Kasumi-1 (cell line): ENCODE measurements at places on chromosomes 4 and X.

- no peak for DNase-seq
Measured at GRCh38 chr4:48910511-48910910, 3.9 kb upstream of the OCIAD2 start.

- peak; percentile 51 for DNase-seq
Measured at GRCh38 chrX:38220024-38220414, 652 bp downstream of the SRPX start.

DNA sequence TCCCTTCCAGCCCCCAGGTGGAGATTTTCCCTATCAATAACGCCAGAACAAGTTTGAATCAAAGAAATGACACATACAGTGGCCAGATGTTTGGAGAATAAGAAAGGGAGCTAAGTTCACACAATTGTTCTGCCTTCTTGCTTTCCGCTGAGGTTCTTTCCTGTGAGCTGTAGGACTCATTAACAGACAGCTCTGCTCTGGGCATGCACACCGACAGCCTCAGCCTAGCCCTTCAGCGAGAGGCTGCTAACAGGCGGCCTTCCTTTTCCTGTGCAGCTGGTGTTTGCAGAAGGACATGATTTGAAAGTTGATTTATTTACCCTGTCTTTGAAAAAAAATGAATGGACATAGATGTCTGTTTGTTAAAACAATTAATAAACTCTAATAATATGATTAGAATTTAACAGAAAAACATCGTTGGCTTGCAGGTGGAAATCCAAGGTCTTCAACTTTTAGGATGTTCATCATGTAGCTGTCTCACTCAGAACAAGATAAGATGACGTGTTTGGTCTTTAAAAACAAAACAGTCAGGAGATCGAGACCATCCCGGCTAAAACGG lies 183.3 kb downstream of the KDR start:
- peak; percentile 98 for DNase-seq

DNA sequence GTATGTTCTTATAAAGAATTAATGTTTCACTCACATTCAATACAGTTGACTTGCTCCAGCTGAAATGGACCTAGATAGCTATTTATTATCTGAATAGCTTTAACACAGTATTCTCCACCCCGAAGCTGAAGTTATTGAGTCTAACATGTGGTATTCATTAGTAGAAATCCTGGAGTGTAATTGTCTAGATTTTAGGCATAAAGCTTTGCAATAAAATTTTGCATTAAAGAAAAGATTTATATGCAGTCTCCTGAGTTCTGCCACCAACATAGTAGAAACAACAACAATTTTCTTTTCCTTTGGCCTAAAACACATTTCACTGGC lies 90.2 kb upstream of the DCLK2 start:
- no peak for DNase-seq

- no peak for DNase-seq
Measured at GRCh38 chrX:9466124-9466495, 1.3 kb downstream of the TBL1X start.

DNA sequence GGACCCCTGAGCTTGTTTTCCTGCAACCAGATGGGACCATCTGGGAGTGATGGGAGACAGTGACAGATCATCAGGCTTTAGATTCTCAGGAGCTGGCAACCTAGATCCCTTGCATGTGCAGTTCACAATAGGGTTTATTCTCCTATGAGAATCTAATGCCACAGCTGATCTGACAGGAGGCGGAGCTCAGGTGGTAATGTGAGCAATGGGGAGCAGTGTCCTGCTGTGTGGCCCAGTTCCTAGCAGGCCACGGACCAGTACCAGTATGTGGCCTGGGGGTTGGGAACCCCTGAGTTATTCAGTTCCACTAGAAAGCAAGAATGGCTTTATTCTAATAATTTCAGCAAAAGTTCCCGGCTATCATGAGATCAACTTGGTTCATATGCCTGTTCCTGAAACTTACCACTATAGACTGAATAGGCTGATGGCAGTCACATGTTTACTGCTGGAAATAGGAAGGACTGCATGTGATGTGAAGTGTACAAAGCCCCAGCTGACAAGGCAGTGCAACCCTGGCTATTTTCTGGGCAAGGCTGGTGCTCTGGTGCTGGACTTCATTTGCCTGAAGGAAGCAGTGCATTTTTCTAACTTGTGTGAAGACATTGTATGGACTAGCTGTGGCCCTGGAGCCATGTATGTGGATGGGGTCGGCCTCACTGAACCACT lies 107.2 kb downstream of the SPRY1 start:
- DNase-seq = no peak

DNA sequence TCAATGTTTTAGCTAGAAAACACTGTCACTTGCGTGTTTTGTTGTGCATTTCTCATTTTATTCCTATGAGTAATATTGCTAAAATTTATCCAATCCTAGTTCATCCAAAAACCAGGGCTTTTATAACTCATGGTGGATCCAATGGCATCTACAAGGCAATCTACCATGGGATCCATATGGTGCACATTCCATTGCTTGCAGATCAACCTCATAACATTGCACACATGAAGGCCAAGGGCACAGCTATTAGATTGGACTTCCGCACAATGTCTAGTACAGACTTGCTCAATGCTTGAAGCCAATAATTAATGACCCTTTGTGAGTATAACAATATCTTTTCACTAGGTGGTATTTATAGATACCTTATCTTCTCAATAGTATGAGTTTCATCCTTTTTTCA lies 57.2 kb upstream of the UGT2B7 start:
- DNase-seq = no peak

GRCh38 chr4:165556383-165556782 lies 177.6 kb downstream of the CPE start:
- no peak for DNase-seq

GRCh38 chrX:68763481-68763880 lies 65.3 kb upstream of the EFNB1 start:
- DNase-seq = no peak

GRCh38 chr4:13703096-13703495 lies 75.6 kb upstream of the BOD1L1 start:
- no peak for DNase-seq

GRCh38 chr4:18795794-18796193 lies 774.2 kb upstream of the LCORL start:
- no peak for DNase-seq

GRCh38 chrX:39725928-39726619 lies 371.7 kb downstream of the BCOR start:
- DNase-seq = peak; percentile 9

DNA sequence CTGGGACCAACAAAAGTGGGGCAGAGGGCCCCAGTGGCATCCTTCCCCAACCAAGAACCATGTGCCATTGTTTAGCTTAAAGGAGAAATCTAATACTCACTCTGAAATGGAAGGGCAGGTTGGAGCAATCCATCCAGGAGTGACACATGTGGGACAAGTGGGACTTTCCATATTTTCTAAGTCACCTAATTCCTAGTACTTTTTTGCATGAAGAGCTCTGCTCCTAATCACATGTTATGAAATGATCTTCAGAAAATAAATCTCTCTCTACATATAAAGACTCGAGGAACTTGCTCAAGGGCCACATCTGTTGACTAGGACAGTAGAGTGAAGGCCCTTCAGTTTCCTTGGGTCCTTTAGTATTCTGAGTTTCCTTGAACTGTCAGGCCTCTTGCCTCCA lies 2.5 kb downstream of the CYBB start:
- no peak for DNase-seq

GRCh38 chrX:123140904-123141303 lies 43.2 kb upstream of the GRIA3 start:
- DNase-seq = no peak

- DNase-seq = no peak
Measured at GRCh38 chr4:150348079-150348478, 233.9 kb upstream of the MAB21L2 start.

DNA sequence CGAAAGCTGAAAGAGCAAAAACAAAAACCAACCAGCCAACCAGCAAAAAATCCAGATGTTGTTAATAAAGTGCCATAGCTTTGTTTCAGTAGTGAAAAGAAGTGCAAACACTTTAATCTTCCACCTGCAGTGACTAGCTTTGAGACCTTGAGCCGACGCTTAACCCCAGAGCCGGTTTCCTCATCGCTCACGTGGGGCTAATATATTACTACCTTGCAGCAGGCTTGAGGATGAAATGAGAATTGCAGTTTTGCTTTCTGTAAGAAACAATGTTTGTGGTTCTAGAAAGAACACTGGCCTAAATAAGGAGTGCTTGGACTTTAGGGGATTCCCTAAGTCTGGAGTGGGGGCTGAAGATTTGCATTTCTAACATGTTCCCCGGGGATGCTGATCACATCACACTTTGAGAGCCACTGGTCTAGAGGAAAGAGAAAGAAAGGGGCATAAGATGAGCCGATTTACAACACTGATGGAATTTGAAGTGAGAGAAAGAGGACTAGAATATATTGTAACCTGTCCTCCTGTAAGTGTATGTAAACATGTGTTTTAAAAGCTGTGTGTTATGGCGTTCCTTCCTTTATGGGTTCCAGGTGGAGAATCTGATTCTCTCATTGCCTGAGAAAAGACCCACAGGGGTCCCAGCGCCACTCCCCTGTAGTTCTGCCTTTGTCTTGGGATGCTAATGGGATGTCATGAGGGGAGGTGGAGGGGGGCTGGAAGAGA lies 1.4 kb downstream of the FGF2 start:
- DNase-seq = peak; percentile 26

- no peak for DNase-seq
Measured at GRCh38 chr4:61921920-61922319, 721.8 kb downstream of the ADGRL3 start.

DNA sequence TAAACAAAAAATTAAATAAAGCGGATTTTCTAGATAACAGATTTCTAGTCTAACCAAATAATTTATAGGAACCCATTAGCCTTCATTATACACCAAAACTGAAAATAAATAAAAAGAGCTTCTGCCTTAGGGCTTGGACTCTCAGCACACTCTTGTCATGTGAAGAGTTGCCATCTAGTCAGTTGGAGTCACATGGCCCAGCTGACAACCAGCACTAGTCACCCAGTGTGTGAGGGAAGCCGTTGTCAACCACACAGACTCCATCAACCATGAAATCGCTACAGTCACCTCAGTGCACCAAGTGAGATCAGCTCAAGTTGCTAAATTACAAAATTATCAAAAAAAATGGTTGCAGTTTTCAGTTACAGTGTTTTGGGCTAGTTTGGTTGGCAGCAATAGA lies 470.0 kb downstream of the GASK1B start:
- DNase-seq = no peak

GRCh38 chrX:26789751-26790150 lies 573.8 kb downstream of the MAGEB5 start:
- no peak for DNase-seq

DNA sequence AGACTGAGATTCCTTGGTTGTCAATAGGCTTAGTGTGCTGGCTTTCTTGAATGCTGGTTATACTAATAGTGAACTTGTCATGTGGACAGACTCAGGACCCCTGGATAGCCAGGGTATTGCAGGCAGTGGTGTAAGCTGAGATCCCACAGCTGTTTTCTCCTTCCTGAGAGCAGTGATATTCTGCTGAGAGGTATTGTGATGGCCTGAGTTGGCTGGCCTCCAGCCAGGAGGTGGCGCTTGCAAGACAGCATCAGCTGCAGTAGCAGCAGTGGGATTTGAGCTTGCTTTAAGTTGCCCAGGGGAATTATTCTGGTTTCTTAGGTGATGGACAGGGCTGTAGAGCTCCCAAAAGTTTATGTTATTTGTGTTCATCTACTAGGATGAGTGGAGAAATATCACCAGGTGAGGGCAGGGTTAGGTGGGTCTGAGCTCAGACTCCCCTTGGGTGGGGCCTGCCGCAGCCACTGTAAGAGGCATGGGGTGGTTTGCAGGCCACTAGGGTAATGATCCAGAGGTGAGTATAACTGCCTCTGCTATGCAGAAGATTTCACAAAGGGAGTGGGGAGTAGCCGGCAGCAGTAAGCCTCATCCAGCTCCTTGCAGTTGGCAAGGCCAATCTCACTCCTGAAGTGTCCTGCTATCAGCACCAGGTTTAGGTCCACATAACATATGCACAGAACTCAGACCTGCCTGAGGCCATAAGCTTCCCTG lies 66.2 kb downstream of the IL15 start:
- no peak for DNase-seq

DNA sequence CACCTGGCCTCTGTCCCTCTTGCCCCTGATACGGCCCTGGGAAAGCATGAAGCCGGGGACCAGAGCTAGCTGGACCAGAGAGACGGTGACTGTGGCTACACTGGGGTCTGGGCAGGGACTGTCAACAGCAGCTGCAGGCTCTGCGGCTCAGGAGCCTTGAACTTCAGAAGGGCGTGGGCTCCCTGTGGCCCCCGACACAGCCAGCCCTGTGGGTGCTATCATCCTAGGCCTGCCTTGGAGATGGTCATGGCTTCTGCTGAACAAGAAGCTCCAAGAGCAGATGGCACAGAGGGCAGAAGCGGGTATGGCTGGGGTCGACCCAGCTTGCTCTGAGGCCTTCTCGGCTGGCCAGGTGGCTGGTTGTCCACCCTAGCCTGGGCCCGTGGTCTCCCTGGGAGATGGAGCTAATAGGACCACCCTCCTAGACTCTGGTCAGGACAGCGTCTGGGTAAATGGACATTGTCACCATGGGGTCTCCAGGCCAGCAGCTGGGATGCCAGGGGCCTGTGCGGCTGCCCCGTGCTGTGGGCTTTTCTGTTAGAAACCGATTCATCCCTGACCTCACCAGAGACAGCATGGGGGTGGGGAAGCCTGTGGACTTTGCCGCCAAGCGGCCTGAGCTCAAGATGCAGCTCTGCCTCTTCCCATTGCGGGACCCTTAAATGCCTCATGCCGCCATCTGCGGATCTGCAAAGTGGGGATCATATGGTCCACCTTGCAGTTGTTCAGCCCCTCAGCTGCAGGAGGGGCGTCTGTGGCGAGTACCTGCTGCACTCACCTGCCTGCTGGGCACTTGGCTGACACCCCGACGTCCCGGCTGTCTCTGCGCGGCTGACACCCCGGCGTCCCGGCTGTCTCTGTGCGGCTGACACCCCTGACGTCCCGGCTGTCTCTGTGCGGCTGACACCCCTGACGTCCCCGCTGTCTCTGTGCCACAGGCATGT lies 21.1 kb downstream of the CPZ start:
- DNase-seq = no peak

DNA sequence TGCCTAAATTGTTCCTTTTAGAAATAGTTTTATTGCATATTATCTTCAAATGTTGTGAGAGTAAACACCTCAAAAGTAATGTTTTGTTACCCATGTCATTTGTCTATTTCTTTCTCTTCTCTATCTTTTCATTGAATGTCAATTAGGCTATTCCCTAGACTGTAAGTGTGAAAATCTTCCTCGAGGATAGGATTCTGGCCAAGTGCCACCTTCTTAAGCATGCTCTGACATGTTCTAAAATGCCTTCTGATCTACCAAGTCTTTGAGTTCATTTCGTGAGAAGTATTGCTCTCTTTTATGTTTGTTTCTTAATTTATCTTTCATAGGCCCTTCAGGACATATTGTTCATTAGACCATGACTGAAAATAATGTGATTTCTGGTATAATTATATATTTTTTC lies 44.1 kb upstream of the TLL1 start:
- no peak for DNase-seq

GRCh38 chrX:109511113-109511512 lies 25.5 kb upstream of the NXT2 start:
- DNase-seq = no peak
